ENCODE measurements at places on chromosomes 7 and 10.

DNA sequence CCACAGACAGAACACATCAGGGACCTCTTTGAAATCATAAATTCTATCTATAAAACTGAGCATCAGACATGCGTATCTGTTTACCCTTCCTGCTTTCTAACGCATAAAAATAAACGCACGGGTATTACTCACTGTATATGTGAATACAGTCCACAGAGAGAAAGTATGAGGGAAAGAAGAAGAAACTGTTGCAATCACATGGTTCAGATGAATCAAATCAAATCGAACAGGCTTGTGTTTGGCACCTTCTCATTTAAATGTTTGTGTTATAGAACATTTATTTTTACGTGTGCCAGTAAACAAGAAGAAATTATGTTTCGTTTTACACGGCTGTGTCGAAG lies 322.0 kb downstream of the FRMD4A start:
- DNase-seq, result no peak

- DNase-seq, result no peak
Measured at GRCh38 chr7:55129541-55130394, 111.0 kb downstream of the EGFR start.

DNA sequence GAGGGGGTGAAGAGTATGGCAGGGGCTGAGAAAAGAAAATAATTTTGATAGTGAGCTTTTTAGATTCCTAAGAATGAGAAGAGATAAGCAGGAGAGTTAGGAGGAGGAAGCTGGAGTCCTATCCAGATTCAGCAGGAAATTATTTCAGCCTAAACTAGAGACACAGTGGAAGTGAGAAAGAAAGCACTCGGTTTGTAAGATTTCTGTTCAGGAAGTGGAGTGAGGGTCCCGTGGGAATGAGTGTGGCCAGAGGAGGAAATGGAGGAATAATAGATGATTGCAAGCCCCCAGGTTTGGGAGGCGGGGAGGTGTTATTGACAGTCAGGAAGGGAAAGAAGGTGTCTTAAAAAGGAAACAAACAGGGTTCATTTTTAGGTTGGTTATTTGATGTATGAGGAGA lies 84.8 kb upstream of the NRP1 start:
- no peak for DNase-seq

DNA sequence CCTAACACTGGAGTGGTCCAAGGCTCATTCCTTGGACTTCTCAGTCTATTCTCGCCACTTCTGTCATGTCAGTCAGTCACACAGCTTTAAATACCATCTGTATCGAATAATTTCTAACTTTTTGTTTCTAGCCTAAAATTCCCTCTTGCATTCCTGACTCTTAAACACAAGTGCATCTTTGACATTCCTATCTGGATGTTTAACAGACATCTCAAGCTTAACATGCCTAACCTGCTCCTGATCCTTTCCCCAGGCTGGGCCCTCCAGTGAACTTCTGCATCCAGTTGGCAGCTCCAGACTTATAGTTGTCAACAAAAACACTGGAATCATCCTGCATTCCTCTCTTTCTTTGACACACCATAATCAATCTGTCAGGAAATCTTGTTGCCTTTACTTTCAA lies 4.5 kb upstream of the ABCB4 start:
- DNase-seq, result no peak

DNA sequence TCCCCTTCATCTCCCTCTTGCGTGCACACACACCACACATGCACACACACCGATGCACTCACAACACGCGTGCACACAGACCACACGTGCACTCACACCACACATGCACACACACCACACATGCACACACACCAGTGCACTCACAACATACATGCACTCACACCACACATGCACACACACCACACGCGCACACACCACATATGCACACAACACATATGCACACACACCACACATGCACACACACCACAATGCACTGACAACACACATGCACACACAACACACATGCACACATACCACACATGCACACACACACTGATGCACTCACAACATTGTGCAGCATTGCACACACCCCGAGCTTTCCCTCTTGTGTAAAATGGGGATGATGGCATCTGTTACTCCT lies 68.1 kb downstream of the TRRAP start:
- DNase-seq, result no peak

DNA sequence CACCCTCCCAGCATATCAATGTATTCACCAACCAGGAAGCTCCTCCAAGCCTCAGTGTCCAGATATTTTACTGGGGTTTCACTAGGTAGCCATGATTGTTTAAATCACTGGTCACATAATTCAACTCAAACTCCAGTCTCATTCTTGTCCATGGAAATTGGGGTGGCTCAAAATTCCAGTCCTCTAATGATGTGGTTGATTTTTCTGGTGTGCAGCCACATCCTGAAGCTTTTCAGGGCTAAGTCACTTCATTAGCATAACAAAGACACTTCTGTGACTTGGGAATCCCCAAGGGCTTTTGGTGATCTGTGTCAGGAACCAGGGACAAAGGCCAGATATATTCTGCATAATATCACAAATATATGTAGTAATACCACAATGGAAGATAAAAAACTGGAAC lies 786.9 kb upstream of the IGFBP3 start:
- no peak for DNase-seq

- no peak for DNase-seq
Measured at GRCh38 chr7:25408012-25408687, 179.9 kb upstream of the NPVF start.

- DNase-seq, result peak; percentile 12
Measured at GRCh38 chr7:137873524-137873923, 26.8 kb upstream of the DGKI start.

GRCh38 chr7:19920166-19920565 lies 146.7 kb upstream of the TMEM196 start:
- no peak for DNase-seq

- no peak for DNase-seq
Measured at GRCh38 chr7:77561352-77561751, 24.3 kb downstream of the PTPN12 start.

- no peak for DNase-seq
Measured at GRCh38 chr7:45699015-45699309, 124.8 kb downstream of the ADCY1 start.

Data from stimulated activated naive CD4-positive, alpha-beta T cell treated with Interleukin-2 at 50 U/mL for 16 hours (primary cell).